Transverse colon (tissue), 4 donors: ENCODE measurements at places on chromosomes 2 and 18. TPM values are rescaled to one million over a fixed set of nuclear protein-coding genes. Genes with fewer than 3 reads are reported as not detected.
A peak's percentile ranks its signal among the peaks of the same experiment; 100 is the strongest.

The MAP2 gene
- 2.2 TPM for total RNA-seq

The ANKRD29 gene
- total RNA-seq: 2.0 TPM

The C2orf81 gene
- total RNA-seq: 1.3 TPM

The PCARE gene
- total RNA-seq: not detected

The PID1 gene
- total RNA-seq: 22.1 TPM

The XDH gene
- 46.4 TPM for total RNA-seq

The CD207 gene
- total RNA-seq: not detected

The ACVR1C gene
- total RNA-seq: 11.1 TPM

The ALPP gene
- total RNA-seq: not detected

The MC5R gene
- not detected for total RNA-seq

The DTNA gene
- total RNA-seq: 13.1 TPM

- no peak for DNase-seq
Measured at GRCh38 chr2:177952151-177952550, 120.4 kb downstream of the PDE11A start.

DNA sequence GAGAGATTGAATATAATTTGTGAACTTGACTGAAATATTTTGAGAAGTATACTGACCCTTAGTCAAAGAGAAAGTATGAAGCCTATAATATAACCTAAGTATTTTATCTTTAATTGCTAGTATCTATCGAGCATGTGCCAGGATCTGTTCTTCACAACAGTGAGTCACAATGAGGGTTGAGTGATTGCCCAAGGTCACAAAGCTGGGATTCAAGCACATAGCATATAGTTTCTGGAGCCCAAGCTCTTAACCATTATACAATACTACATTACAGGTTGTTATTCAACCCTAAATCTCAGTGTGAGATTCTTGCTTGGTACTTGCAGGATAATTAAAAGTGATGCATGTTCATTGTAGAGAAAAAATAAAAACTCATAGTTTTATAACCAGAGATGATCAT lies 97.2 kb downstream of the RAB3GAP1 start:
- DNase-seq: no peak

DNA sequence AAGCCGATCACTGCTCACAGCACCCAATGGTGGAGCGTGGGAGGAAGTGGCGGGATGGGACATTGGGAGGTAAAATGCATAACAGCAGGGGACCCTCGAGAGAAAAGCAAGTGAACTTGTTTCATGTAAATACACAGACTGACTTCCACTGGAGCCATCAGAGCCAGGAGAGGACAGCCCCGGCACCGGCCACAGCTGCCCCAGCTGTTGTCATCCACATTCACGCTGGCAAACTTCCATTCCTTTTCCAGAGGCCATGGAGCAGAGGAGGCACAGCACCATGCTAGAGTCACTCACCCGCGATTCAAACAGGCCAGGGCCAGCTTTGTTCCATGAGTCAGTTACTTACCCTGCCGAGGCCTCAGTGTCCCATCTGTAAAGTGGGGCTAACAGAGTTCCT lies 610.9 kb upstream of the SALL3 start:
- no peak for DNase-seq

GRCh38 chr2:115084446-115084845 lies 642.0 kb downstream of the DPP10 start:
- DNase-seq: no peak

DNA sequence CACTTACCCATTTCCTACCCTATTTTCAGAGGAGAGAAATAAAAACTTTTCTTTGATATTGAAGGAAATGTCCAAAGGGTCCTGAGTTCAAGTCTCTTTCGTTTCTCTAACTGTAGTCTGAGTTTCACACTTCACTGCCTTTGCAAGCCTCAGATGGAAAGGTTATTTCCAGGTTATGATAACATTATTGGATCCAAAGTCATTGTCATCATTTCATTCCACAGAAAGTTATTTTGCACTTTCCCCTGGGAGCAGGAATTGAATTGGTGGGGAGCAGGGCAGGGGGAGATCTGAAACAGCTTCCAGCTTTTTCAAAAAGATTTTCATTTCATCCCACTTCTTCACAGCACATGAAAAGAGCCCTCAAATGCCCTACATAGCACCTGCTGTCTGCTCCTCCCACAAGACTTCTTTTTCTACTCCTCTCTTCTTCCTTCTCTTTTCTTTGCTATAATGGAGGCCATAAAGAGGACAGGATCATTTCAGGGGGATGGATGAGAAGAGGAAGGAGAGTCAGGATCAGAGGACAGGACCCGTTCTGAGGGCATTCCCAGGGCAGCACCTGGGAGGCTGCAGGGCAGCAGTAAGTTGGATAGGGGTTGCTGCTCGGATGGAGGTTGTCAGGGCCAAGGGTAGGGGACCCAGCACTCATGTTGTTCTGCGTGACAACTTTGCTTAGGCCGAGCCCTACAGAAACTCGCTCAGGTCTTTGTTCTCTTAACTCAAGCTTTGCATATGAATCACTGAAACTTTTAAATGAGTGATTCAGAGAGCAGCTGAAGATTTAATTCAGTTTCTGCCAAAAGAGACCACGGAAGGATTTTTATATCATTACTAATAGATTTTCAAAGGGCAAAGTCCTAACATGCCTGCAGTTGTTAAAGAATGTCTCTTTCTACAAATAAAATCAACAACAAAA lies 11.4 kb upstream of the GALNT5 start:
- no peak for DNase-seq

GRCh38 chr2:6865346-6866274 lies at the start of gene CMPK2:
Gene CMPK2 (minus strand): TSS chr2:6865907. CDS start chr2:6865696, 211 bp downstream.
- DNase-seq: peak; percentile 85

GRCh38 chr2:200860092-200860795 lies 4.2 kb downstream of the CLK1 start:
- no peak for DNase-seq

- DNase-seq: peak; percentile 20
Measured at GRCh38 chr2:85905187-85905666, 16.4 kb upstream of the ST3GAL5 start.

DNA sequence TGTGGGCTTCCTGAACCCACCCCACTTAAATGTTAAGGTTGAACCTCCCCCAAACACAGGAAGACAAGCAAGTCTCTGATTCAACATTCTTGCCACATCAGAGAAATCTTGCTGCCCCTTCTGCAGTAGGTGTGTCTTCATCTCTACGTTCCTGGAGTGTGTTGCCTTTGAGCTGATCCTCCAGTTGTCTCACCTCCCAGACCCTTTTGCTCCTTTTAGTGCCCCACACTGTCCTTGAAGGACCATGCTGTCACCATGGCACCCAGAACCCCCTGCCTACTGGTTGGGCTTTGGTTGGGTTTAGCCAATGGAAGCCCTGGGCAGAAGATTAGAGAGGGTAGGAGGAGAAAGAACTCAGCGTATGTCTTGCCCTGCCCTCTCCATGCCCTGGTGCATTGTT lies 10.7 kb downstream of the CAB39 start:
- no peak for DNase-seq

- peak; percentile 50 for DNase-seq
Measured at GRCh38 chr18:80171054-80171872, 62.2 kb downstream of the ADNP2 start.

GRCh38 chr2:188819792-188820191 lies 154.4 kb upstream of the COL3A1 start:
- DNase-seq: no peak

DNA sequence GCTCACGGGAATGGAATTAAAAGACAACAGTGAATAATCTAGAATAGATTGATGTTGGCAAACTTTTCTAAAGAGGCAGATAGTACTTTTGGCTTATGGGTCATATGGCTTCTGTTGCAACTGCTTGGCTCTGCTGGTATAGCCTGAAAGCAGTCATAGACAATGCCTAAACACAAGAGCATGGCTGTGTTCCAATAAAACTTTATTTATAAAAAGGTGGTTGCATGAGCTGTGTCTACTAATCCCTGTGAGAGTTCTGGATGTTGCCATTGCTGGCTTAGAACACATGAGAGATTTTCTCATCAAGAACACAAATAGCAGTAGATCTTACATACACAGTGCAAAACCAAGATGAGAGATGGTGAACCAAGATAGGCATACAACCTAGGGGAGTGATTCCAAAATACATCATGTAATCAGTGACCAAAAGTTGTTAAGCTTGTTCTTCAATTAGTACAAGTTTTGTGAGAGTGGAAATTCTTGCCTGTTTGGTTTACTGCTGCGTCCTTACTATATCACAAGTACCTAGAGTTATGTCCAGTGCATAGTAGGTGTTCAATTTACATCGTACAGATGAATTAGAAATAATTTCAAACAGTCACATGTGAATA lies 380.0 kb downstream of the METTL4 start:
- DNase-seq: no peak

- DNase-seq: no peak
Measured at GRCh38 chr2:23055251-23055650, 329.7 kb upstream of the KLHL29 start.
